Progenitor cell of endocrine pancreas (in vitro differentiated cells): ENCODE measurements at places on chromosomes 2 and 18.

DNA sequence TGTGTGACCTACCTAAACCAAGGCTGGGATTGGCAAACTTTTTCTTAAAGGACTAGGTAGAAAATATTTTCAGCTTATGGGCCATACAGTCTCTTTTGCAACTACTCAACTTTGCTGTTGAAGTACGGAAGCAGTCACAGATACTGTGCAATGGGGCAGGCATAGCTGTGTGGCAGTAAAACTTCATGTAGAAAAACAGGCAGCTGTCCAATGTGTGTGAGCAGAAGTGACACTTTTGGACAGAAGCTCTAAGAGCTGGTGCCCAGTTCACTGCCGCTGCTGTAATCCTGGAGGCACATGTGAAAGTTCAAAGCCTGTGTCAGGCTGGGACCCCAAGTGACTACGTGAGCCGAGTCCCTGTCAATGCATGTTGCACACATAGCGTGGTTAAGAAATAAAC is 46.7 kb downstream of the MAPK4 start:
- DNase-seq: no peak

- DNase-seq: no peak
Observed at GRCh38 chr2:227082286-227082685, 81.7 kb downstream of the COL4A4 start.

- DNase-seq: no peak
Observed at GRCh38 chr18:711310-711656, 1.1 kb downstream of the ENOSF1 start.

GRCh38 chr18:8703092-8703709 is 2.2 kb upstream of the MTCL1 start:
- no peak for DNase-seq

- no peak for DNase-seq
Observed at GRCh38 chr18:54284535-54284934, 15.2 kb downstream of the POLI start.

DNA sequence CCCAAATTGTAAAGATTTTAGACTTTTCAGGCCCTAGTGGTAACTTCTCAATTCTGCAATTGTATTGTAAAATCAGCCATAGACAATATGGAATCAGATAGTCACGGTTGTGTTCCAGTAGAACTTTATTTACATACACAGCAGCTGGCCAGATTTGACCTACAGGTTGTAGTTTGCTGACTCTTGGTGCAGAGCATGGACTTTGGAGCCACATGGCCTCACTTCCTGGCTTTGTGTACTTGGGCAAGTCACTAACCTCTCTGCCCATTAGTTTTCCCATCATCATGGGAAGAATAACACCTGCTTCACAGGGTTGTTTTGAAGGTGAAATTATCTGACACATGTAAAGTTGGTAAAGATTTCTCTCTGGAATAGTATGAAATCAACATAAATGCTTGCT is 147.6 kb downstream of the TMEM200C start:
- DNase-seq: no peak

- no peak for DNase-seq
Observed at GRCh38 chr2:217935235-217935879, 67.4 kb downstream of the TNS1 start.

DNA sequence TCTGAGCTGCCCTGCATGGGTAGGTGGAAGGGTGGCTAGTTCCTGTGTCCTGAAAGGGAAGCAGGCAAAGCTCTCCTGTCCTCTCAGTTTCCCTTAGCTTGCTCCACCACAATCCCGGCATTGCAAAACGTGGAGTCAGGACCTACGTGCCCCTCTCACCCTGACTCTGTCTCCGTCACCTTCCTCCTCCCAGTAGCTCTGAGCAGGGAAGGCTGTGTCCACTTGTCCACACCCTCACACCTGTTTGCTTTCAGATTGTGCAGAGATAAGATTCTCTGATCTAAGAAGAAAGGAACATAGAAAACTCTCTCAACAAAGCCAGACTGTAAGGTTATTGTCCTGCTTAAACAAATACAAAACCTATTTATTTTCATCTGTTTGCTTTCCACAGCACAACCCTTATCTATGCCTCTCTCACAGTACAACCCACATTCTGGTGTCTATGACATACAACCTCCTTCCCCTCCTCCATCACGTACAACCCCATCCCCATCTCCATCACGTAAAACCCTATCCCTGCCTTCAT is 79.0 kb downstream of the ALPK2 start:
- no peak for DNase-seq

- no peak for DNase-seq
Observed at GRCh38 chr2:189439342-189439741, 1.9 kb upstream of the WDR75 start.
